ENCODE measurements at places on chromosomes 2 and 18. TPM values are rescaled to one million over a fixed set of nuclear protein-coding genes. Genes with fewer than 3 reads are reported as not detected.
A peak's percentile ranks its signal among the peaks of the same experiment; 100 is the strongest.

The ARHGAP28 gene
- total RNA-seq, result 0.05 TPM

The CAPN14 gene
- 1.0 TPM for total RNA-seq

The MTIF2 gene
- total RNA-seq, result 18.4 TPM

The TBR1 gene
- total RNA-seq, result not detected

The RESP18 gene
- total RNA-seq, result not detected

The CYP27C1 gene
- 0.96 TPM for total RNA-seq

The RAMP1 gene
- total RNA-seq, result 35.8 TPM

DNA sequence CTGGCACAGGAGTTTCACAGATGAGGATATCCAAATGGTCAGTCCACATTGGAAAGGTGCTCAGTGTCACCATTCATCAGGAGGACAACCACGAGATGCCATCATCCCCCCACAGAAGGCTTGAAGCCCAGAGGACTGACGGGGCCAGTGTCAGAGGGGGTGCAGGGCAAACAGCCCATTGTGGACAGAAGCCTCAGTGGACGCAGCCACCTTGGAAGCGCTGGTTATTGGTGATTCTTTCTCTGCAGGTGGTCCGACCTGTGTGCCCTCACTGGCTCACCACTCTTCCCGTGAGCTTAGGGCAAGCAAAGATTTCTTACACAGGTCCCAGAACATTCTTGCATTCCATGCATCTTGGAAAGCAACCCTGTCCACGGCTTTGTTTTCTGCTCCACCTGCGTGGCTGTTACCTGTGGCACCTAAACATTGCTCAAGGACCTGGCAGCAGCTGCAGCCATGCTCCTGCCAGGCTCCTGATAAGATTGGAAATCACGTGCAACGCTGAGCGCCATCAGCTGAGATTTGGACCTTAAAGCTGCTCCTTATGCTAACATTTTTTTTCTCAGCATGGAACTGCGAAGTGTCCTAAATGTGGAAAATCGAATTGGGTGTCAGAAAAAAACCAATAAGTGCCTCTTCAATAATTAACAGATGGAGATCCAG lies 110.9 kb upstream of the CTDP1 start:
- no peak for DNase-seq

DNA sequence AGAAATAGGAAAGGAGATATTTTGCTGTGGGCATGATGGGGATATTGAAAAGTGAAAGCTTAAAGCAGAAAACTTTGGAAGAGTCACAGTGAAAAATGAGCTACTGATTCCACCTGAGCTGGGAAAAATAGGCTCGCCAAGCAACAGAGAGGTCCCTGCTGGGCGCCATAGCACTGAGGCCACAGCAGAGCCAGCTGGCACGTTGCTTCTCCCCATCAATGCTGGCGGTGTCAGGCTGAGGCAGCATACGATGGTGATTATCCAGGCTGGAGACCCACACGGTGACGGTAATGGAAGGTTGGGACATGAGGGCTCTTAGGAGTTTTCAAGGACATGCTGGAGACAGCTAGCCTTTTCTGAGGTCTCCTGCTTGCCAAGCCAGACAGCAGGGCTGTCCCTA lies 25.8 kb upstream of the DTNB start:
- DNase-seq, result no peak

GRCh38 chr2:174613531-174613930 lies 15.9 kb upstream of the WIPF1 start:
- DNase-seq, result no peak

GRCh38 chr2:10980886-10981425 lies 69.2 kb downstream of the KCNF1 start:
- DNase-seq, result no peak

DNA sequence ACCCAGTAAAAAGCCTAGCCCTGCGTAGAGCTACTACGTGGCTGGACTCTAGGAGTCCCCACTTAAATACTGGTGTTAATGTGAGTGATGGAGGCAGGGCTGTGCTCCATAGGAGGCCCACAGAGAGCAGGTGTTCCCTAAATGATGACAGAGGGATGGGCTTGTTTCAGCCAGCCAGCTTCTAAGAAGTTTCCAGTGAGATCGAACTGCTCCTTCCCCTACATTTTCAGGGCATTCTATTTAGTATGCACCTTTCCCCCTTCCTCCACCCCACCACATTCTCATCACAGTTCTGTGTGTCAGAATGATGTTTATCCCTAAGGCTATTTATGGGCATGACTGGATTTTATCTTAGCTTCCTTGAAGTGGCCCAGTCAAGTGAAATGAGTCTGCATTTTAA lies 213.0 kb downstream of the TRIB2 start:
- DNase-seq, result peak; percentile 82

DNA sequence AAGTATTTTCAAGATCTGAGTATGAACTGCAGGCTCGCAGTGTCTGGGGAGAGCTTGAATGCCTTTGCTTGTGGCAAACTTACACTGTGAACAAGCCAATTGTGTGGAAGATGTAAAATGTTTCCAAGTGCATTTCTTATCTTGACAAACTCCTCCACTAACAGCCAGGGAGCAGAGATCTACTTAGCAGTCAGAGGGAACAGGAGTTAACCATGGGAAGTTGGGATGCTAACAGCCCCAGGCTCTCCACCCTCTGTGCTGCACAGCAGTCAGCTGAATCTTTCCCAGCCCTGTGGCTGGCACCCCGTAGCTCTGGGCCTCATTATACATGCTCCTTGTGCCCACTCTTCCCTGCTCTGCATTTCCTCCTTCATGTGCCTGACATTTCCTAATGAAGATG lies 450.2 kb downstream of the TSN start:
- no peak for DNase-seq

All from M059J (cell line).